Right lobe of liver (tissue), 6 donors: ENCODE measurements at places on chromosomes 16 and 17.

DNA sequence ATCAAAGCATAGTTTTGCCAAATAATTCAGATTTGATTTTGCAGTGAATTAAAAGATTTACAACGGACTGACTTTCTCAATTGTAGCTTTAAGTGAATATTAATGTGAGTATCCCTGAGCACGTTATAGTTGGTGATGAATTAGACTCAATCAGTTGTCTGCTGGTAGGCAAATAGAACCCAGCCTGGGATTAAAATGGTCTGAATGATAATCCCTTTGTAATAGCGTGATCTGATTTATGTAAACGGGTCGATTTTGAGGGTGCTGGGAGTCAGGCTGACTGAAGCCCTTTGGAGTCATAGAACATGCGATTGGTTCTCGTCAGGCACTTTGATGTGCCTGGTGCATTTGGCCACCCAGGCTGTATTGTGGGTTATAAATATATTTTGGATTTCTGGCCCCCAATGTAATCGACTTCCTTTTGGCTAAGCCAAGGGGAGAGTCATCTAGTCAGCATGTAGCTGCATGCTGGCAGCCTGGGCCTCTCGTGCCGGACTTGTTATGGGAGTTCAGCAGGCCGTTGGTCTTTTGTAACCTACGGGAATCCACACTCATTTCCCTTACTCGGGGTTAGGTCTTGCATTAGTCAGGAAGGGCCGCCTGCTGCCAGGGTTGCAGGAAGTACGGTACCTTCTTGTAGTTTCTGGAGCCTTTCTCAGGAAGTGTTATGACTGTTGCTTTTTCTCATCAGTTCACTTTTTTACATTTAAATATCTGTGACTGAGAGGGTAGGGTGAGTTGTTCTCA is 5.4 kb downstream of the PGS1 start:
- peak; percentile 88 for DNase-seq

GRCh38 chr17:44501866-44502375 is 1.3 kb downstream of the GPATCH8 start:
- DNase-seq = no peak

DNA sequence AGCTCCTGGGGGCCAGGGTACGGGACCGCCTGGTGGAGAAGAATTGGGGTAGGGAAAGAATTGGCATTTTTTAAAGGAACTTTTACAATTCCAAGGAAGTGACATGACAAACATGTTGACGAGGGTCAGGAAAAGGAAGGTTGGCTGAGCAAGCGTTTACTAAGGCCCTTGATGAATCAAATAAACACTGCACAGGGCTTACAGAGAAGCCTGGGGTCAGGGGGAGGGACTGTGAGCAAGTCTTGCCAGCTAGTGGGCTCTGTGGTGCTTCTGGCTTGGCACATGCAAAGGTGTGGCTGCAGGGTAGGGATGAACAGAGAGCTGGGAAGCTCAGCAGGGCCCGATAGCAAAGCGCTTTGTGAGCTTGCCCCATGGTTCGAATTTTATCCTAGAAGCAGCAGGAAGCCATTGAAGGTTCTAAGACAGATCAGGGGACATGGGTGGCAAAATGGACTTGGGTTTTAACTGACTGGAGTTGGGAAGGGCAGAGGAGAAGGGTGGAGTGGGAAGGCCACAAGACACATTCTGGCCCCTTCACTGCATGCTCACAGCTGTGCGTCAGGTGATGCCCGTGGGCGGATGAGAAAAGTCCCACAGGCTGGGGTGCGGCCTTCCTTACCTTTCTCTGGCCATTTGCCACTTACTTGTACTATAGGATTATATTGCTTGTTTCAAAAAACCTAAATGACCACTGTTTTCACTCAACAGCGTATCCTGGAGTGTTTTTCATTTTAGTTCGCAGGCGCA is 117.8 kb downstream of the SOCS1 start:
- DNase-seq = no peak

DNA sequence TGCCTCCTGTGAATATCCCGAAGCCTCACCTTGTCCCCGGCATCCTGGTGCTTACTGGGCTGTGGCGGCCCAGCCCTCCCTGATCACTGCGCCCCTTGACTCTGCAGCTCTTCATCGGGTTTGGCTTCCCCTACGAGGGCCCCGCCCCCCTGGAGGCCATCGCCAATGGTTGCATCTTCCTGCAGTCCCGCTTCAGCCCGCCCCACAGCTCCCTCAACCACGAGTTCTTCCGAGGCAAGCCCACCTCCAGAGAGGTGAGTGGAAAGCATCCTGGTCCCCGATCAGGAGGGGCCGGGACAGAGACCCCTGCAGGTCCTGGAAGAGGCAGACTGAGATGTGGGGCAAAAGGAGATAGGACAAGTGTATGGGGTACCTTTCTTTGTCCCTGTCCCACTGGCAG is 72.1 kb downstream of the MGAT5B start:
- DNase-seq = no peak

- no peak for DNase-seq
Measured at GRCh38 chr16:4401094-4401501, 15.3 kb downstream of the CORO7 start.

DNA sequence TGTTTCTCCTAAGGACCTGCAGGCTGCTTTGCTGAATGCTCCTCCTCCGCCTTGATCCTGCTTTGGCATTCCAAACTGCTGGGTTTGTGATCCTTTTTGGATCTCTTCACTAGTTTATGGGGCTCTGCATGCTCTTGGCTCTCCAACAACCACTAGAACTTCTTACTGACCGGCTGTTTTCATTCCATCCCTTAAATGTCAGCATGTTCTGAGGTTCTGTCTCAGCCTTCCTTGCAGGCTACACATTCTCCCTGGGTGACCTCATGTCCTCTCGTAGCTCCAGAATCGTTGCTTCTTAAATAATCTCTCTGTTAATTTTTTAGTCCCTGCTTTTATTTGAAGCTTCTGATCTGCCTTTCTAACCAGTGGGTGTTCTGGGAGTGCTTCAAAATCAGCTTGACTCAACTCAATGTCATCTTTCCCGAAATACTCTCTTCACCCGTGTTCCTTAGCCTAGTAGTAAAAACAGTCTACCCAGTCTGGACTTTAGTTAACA is 119.0 kb upstream of the HS3ST2 start:
- no peak for DNase-seq

DNA sequence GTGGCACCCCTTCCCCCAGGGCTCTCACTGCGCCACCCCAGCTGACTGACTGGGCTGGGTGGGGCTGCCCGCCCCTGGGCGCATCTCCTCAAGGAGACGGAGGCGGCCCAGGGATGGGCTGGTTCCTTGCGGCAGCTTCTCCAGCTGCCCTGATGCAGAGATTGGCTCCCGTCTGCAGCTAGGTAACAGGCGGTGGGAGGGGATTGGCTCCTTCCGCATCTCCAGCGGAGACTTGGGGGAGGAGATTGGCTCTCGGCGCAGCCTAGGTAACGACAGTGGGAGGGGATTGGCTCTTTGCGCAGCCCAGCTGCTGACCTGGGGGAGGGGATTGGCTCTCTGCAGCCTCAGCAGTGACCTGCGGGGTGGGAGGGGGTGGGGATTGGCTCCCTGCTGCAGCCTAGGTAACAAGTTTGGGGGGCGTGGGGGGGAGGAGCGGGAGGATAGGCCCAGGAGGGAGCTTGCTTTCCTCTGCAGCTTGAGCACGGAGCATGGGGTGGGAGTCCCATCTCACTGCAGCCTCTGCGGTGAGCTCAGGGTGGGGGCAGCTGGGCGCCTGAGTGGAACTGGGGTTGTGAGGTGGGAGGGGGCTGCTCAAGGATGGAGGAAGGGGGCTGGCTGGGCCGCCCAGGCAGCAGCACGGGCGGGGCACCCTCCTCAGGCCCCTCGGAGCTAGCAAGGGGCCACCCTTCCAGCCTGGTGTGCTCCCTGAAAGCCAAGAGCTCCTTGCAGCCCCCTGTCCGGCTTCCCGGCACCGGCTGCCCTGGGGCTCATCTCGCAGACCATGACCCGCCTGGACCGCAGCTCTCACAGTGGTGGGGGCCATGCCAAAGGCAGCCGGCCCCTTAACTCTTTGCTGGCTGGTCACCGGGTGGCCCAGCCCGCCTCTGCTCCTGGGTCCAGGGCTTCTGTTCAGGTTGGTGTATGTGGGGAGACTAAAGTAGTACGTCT is 6.4 kb downstream of the NFE2L1 start:
- peak; percentile 88 for DNase-seq

DNA sequence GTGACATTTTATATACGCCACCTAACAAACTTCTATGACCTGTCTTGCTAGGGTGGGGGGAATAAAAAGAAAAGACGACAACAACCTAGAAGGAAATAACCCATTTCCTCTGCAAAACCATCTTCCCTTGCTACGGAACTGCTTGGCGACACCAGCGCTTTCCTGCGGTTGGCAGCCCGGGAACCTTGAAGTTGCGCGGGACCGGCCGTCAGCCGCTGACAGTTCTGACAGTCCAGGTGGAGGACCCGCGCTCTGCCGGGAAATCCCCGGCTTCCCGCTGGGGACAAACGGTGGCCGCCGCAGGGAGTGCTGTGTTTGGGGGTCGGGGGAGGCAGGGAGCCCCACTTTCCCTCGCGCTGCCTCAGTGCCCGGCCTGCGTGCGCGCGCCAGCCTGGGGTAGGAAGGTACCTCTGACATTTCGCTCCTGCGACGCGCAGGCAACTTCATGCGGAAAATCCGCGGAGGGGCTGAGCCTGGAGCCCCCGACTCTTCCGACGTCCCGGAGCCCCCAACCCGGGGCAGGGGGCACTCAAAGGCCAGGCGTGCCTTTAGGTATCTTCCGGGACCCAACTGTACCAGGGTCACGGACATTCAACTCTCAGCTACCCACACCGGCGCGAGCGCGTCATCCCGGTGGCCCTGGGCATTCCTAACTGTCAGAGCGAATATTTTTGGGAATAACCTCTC is 516 bp downstream of the SLC16A6 start:
- peak; percentile 56 for DNase-seq

DNA sequence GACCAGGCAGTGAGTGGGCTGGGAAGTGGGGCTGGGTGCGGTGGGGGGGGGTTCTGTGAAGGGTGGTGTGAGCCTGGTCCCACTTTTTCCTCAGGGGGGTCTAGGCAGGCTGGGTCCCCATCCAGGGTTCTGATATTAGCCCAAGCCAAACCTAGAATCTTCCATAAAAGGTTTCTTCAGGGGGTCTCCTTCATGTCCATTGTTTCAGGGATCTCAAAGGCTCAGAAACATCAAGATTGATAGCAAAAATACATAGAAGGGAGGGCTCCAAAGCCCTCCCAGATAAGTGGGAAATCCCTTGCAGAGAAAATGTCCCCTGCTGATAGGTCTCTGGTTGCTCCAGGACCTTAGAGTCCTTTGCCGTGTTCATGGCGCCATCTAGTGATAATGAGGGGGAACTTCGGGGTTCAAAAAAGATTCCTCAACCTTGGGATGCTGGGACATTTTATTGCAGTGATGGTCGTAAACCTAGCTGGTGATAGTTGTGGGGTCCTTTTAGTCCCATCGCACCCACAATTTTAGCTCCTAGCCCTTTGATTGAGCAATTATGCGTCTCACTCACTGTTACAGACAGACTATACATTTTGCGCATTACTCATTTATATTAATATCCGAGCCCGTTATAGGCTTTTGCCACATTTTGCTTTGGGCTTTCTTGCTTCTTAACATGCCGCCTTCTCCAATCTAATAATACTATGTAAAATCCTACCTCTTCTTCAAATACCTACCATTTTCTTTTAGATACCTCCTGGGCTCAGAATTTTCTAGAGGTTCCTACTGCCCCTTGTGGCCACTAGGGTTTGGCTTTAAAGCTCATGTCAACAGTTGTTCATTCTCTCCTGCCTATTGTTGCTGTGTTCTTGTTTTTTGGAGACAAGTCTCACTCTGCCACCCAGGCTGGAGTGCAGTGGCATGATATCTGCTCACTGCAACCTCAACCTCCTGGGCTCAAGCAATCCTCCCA is 35.1 kb downstream of the IGF2BP1 start:
- no peak for DNase-seq

DNA sequence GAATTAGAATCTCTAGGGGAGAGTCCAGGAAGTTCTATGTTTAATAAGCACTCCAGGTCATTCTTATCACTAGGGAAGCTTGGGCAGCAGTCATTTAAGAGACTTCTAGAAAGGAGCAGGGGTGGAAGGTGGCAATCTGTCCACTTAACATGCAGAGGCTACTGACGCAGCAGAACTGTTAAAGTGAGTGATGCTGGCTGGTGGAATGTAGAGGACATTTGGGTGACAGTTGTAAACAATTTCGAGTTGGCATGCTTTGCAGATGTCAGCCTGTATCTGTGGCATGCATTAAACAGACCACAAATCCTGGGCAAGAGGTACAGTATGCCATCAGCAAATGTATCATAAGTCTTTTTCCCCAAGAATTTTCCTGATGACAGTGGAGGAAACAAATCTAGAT is 40.5 kb upstream of the HS3ST3A1 start:
- no peak for DNase-seq

- DNase-seq = no peak
Measured at GRCh38 chr17:37737081-37737480, 7.8 kb downstream of the HNF1B start.

DNA sequence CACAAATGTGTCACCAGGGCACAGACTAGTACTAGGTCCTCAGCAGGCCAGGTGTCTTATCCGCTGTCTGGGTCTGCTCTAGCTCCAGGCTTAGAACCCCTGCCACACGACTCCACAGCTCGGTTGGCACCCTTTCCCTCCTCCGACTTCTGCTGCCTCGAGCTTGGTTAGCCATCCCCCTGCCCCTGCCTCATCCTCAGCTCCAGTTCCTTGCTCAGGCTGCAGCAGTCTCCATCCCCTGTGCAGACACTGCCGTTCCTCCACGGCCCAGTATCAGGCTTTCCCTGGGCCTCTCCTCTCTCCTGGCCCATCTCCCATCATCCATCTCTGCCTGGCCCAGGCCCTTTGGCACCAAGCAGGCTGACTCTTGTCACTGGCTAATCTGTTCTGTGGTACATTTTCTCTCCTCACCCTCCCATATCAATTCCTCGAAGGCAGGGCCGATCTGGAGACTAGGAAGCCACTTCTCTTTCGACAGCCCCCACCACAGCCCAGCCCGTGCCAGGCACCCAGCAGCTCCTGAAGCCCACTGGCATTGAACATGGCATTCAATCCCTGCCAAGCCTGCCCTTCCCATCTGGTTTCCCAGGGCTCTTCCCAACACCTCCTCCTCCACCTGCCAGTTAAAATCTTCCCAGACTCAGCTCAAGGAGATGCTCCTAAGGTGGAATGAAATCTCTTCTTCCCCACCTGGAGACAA is 1.4 kb upstream of the GRN start:
- DNase-seq = no peak

GRCh38 chr17:8121681-8122421 is 2.1 kb downstream of the HES7 start:
- DNase-seq = no peak

- DNase-seq = no peak
Measured at GRCh38 chr16:66274335-66275110, 92.0 kb upstream of the CDH5 start.

DNA sequence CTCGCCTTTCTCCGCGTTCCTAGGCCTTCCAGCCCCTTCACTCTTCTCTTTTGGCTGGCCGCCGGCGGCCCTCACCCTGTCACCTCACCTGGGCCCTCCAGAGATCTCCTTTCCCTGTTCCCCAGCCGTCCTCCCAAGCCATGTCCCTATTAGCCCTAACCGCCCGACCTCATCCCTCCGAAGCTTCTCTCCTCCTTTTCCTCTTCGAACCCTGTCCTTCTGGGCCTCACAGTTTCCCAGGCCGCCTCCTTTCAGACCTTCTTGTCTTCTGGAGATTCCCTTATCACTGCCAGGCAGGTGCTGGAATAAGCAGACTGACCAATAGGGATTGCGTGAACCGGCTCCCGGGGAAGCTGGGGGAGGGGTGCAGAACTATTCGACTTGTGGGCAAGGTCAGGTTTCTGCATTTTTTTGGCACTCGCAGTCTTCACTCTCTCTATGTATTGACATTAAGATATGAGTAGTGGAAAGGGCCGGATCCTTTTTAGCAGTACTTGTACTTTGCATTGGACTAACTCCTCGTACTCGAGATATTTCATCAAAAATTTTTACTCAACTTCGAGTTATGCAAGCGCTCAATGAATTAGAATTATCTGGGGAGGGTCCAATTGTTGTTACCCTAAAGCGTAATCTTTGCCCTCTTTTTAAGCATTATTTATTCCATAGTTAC is 690 bp downstream of the RHOT1 start:
- peak; percentile 85 for DNase-seq
